Psoas muscle (tissue), 8 donors: ENCODE measurements at places on chromosomes 6 and 20. TPM values are rescaled to one million over a fixed set of nuclear protein-coding genes. Genes with fewer than 3 reads are reported as not detected.

Gene C20orf144
- total RNA-seq: not detected

Gene SLC17A2
- not detected for total RNA-seq

Gene SNX9
- 30.7 TPM for total RNA-seq

Gene SEL1L2
- total RNA-seq: 0.64 TPM

Gene C2
- 3.6 TPM for total RNA-seq

Gene ADGB
- not detected for total RNA-seq

Gene UBE2C
- total RNA-seq: 0.42 TPM

Gene C20orf96
- 1.0 TPM for total RNA-seq

Gene ACSS1
- 36.5 TPM for total RNA-seq

Gene AGPAT1
- 47.4 TPM for total RNA-seq

Gene WRNIP1
- total RNA-seq: 26.5 TPM

Gene DACT2
- not detected for total RNA-seq

Gene UFL1
- 25.9 TPM for total RNA-seq

Gene NKX2-4
- total RNA-seq: not detected

Gene ALDH8A1
- 0.40 TPM for total RNA-seq

Gene SYCP2
- 1.1 TPM for total RNA-seq

Gene UST
- 1.2 TPM for total RNA-seq

Gene SLC4A11
- 0.69 TPM for total RNA-seq

Gene DDO
- total RNA-seq: 3.4 TPM

Gene ATP9A
- 20.6 TPM for total RNA-seq

Gene HLA-DRA
- 19.9 TPM for total RNA-seq

Gene PTPRA
- total RNA-seq: 19.9 TPM

Gene MOXD1
- 0.58 TPM for total RNA-seq

Gene NEDD9
- 13.7 TPM for total RNA-seq

Gene ENPP3
- total RNA-seq: not detected

Gene FAM217A
- total RNA-seq: not detected

Gene RFX6
- total RNA-seq: not detected

Gene SFT2D1
- 14.8 TPM for total RNA-seq
